Stimulated activated CD4-positive, alpha-beta T cell treated with anti-CD3 and anti-CD28 coated beads, Interleukin-4, amount 100 ng/mL, for 24 hours (primary cell): ENCODE measurements at places on chromosomes 2 and 18.

- DNase-seq = no peak
These were observed 469.3 kb downstream of the METTL4 start for GRCh38 chr18:2102022-2102421.

DNA sequence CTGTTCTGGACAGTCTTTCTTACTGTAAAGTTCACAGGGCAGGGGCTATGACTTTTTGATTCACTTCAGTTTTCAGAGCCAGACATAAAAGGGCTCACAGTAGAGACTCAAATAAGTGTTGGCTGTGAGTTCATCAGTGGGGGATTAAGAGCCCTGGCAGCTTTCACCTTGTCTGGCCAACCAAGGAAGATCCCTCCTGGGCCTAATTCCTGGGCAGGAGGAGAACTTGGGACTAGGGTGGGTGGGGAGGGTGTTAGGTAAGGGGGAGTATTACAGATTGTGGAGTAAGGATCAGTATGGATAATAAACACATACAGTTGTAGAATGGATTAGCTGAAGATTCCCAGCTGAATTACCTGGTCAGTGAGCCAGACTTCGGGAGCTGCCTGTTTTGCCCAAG lies 904 bp upstream of the SFXN5 start:
- DNase-seq = no peak

DNA sequence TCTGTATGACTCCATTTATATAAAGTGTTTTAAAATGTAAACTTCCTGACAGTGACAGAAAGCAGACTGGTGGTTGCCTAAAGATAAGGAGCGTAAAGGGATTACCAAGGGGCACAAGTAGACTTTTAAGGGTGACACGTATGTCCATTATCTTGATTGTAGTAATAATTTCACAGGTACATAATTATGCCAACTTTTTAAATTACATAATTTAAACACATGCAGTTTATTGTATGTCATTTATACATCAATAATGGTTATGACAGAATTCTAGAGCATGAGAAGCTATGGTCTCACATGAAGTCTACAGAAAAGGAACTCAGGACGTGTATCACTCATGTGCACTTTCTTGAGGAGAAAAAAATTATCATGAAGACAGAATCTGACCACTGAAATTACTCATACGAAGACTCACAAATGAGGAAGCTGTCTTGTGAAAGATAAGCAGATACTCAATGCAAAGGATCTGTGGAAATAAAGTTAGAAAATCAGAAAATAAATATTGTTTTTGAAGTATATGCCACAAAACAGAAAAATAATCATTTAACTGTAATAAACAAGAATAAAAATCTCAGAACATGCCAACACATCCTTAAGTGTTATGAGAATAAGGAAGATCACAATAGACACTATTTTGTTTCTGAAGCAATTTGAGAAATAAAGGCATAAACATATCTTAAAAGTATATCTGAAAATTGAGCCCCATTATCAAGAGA lies 84.4 kb downstream of the TMEM131 start:
- no peak for DNase-seq

DNA sequence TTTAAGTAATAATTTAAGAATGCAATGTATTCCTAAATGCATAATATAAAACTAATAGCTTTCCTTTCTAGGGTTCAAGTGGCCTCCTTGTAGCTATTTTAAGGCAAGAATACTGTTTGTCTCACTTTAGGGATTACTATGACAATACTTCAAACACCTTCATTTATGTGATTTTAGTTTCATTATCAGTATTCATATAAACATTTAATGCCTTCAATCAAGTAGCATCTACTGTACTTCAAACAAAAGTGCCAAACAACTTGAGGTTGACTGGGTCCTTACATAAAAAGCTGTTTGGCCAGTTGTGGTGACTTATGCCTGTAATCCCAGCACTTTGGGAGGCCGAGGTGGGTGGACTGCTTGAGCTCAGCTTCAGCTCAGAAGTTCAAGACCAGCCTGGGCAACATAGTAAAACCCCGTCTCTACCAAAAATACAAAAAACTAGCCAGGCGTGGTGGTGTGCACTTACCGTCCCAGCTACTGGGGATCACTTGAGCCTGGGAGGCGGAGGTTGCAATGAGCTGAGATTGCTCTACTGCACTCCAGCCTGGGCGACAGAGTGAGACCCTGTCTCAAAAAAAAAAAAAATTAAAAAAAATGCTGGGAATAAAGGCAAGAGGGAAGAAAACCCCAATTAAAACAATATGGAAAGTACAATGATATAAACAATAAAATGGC lies 9.3 kb downstream of the MEX3C start:
- no peak for DNase-seq

DNA sequence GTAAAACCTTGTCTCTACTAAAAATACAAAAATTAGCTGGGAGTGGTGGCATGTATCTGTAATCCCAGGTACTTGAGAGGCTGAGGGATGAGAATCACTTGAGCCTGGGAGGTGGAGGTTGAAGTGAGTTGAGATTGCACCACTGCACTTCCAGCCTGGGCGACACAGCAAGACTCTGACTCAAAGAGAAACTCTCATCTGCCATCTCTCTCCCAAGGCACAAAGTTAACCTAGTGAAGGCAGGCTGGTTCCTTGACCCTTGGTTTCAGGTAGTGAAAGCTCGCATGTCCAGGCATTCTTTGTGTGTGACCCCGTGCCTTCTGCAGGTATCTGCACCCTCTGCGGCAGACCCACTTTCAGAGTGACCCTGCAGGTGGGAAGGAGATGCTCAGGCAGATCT lies 100.0 kb downstream of the WDSUB1 start:
- no peak for DNase-seq

GRCh38 chr2:150663143-150663542 lies 175.7 kb upstream of the RND3 start:
- no peak for DNase-seq

GRCh38 chr2:191041418-191042161 lies 27.6 kb upstream of the STAT1 start:
- DNase-seq = no peak

- no peak for DNase-seq
These were observed at the start of gene MPP4 for GRCh38 chr2:201698588-201699226. Gene MPP4, minus strand, starts transcription at chr2:201698644. Its CDS starts 4,690 bp downstream, at chr2:201693954.

- DNase-seq = no peak
These were observed 56.6 kb downstream of the XIRP2 start for GRCh38 chr2:166944909-166945308.

DNA sequence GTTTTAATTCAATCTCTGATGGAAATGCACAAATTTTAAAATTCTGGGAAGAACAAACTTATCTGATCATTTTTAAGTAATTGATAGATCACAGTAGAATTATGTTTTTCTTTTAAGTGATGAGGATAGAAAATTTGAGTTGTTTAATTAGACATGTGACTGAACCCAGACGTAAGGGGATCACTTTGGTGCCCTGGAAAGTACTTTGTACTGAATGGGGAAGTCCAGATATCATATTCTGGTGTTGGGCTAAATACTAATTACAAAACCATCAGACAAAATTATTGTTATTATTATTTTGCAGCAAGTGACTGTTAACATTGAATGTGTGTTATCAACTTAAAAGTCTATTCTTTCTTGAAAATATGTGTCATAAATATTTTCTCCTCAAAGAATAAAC lies 994.6 kb downstream of the TSN start:
- DNase-seq = no peak

GRCh38 chr18:23648940-23649607 lies 13.6 kb downstream of the ANKRD29 start:
- DNase-seq = no peak

- no peak for DNase-seq
These were observed 19.1 kb downstream of the SLC25A12 start for GRCh38 chr2:171874963-171875362.

DNA sequence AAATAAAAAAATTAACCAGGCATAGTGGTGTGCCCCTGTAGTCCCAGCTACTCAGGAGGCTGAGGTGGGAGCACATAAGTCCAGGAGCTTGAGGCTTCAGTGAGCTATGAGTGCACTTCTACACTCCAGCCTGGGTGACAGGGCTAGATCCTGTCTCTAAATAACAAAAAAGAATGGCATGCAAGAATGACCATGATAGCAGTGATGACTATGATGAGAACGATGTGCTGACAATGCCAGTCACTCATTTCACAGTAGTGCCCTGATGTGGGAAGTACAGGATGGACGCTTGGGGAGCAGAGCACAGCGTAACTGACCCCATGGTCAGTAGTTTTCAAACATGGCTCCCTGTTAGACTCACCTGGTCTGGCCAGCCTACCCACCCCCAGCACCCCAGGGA lies 139.1 kb downstream of the VAPA start:
- DNase-seq = no peak

GRCh38 chr2:144539289-144539782 lies 19.4 kb upstream of the ZEB2 start:
- no peak for DNase-seq

DNA sequence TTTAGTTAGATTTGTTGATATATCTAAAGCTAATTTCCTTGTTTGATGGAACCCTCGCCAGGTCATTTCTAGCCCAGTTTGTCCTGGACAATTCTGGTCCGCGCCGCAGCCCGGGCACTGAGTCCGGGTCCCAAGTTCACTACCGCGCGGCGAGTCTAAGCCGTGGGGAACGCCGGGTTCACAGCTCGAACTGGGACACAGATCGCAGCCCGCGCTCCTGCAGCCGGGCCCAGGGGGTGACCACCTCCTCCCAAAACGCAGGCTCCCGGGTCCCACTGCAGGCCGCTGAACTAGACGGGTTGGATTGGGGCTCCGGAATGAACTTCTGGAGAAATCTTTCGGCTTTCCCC lies 681 bp downstream of the ACADL start:
- DNase-seq = no peak

- no peak for DNase-seq
These were observed 20.7 kb upstream of the RMDN2 start for GRCh38 chr2:37904425-37904824.

DNA sequence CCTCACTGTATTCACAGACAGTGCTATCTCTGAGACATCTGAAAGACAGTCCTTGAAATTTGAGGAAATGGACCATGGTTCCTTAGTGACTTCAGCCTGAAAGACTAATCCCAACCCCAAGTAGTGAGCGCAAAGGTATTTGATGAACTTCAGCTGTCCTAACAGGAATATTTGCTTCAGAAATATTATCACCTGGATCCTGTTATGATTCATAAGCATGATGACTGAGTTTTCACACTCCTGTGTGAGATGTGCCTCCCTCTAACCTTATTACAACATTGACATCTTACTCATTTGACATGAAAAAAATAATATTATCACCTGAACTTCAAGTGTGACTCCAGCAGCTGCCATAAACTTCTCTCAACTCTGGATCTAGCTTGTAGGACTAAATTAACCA lies 11.6 kb upstream of the MRPL19 start:
- no peak for DNase-seq

GRCh38 chr2:191650896-191651773 lies 26.8 kb upstream of the NABP1 start:
- no peak for DNase-seq

DNA sequence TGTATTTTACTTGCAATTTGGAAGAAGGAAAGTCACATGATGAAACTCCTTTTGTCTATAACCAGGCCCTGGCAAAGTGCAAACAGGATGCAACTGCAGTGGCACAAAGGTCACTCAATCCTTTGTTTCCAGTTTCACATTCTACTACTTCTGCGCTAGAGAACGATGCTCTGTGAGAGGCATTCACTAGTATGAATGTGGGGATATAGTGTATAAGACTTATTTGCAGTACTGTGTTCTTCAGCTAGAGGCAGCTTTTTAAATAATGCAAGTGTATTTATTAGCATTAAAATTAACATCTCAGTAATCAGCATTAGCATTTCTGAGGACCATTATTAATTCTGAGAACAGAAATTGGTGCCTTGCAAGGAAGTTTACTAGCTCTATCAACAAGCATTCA lies 68.9 kb downstream of the PRPF40A start:
- no peak for DNase-seq

DNA sequence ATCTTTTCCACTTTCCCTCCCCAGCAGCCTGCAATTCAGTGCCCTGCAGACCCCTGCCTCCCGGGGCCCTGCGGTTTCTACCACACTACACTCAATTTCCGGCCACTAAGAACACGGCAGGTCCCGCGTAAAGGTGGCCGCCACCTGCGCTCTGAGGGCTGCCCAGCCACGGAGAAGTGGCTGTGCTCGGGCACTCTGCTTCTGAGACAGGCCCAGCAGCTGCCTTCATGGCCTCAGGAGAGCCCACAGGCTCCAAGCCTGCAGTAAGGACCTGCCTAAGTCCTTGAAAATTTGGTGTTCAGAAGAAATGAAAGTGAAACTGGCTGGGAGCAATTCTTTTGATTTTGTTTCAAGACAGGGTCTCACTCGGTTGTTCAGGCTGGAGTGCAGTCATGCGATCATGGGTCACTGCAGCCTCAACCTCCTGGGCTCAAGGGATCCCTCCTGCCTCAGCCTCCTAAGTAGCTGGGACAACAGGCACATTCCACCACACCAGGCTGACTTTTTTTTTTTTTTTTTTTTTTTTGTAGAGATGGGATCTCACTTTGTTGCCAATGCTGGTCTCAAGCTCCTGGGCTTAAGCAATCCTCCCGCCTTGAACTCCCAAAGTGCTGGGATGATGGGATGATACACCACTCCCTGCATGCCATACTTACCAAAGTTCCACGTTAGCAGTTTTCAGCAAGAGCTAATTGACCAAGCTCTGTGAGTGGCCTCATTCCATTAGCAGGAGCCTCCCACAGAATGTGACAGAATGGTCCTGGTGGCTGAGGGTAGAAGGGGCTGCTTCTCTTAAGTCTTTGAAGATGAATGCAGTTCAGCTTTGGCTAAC lies 14.6 kb upstream of the ALPP start:
- DNase-seq = no peak

- no peak for DNase-seq
These were observed 210.0 kb upstream of the SALL3 start for GRCh38 chr18:78769502-78770105.

DNA sequence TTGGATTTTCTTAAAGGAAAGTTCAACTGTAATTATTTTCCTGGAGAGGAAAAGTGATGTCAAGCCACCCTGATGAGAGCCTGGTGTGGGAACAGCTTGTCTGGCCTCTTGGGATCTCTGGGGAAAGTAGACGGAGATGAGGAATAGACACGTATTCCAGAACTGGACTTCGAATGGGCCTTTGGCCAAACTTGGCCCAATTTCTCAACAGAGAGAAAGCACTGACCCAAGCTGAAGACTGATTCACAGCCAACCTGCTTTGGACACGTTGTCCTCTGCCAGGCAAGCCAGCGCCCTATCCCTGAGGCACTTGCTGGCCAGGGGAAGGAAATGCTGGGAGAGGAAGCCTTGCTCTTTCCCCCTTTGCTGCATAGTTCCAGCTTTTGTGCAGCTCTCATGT lies 70.8 kb upstream of the CTAGE1 start:
- DNase-seq = no peak

DNA sequence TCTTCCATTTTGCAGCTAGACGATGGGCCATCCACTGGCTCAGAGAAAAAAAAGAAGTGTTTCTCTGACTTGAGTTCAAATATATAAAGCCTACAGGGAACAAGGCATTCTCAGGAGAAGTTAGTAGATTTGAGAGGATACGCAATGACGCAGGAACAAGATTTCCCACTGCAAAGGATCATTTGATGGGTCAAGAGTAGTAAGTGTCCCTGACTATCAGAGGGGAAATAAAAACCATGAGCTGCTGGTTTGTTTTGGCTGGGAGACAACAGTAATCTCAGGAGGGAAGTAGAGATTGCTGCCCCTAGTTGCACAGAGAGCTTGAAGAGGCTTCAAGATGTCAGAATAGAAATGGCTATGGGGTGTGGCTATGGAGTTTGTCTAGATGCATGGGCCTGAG lies 22.3 kb upstream of the MYO1B start:
- no peak for DNase-seq
